Kidney tubule cell (primary cell): ENCODE measurements at places on chromosomes 3 and 15.

- no peak for DNase-seq
Observed at GRCh38 chr15:49423021-49423420, at the start of gene FGF7. Gene FGF7 (plus strand): TSS chr15:49423242. CDS start chr15:49424298, 1,056 bp downstream.

- DNase-seq = no peak
Observed at GRCh38 chr15:53129121-53129904, 339.2 kb upstream of the ONECUT1 start.

- DNase-seq = no peak
Observed at GRCh38 chr15:89459271-89460038, 36.9 kb downstream of the RHCG start.

DNA sequence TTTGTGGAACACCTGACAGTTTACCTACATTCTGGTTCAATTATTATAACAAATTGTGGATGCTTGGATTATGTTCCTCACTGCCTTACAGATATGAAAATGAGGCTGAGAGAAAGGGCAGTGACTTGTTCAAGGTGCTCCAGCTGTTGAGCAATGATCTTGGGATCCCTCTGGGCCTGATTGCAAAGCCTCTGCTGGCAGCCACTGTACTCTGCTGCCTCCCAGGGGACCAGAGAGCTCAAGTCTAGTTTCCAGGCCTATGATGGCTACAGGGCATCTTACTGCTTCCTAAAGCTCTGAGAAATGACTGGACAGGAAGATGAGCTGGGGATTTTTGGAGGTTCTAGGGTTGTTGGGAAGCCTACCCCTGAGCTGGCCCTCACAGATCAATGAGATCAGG is 2.3 kb upstream of the SHC4 start:
- DNase-seq = peak; percentile 76

DNA sequence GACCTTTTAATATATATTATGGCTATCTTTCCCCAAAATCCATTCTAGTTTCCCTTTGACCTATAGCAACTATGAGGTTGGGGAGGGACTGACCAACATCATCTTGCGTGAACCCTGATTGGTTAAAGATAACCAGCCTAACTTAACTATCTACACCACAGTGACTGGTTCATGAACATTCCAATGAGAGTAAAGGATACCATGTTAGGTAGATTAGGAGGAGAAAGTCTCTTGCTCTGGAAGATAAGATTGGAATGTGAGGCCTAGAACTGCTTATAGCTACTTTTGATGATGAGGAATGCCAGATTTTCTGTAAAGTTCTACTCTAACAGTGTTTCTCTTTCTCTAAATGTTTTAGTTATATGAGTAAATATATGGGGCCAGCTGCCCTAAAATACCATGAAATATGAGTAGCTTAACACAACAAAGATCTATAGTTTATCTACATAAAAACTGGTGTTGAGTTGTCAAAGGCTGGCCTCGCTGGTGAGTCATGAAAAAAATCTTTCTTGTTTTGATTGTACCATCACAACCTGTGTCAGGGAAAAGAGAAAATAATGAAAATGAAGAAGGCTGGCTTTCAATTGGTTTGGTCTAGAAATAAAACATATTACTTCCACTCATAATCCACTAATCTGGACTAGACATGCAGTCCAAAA is 481.4 kb downstream of the NSUN3 start:
- DNase-seq = no peak

DNA sequence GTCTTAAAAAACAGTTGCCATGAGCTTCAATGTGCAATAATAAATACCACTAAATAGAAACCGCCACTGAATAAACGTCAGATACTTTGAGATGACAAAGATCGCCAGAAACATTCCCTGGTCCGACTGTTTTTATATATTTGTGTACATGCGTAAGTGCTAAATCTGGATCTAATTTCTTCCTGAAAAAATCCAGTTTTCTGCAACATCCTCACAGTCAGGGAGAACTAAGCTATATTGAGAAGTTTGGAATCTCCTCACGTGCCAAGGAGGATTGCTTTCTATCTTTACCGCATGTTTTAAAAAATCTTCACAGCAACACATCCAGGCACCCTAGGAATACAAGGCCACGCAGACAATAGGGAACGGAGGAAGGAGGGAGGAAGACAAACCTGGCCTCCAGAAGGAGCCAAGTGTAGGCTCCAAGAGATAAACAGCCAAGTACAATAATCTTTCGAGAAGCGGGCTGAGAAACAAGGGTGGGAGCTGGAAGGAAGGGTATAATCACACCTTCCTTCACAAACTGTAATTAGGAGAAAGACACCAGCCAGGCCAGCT is 5.7 kb downstream of the VGLL4 start:
- DNase-seq = no peak

DNA sequence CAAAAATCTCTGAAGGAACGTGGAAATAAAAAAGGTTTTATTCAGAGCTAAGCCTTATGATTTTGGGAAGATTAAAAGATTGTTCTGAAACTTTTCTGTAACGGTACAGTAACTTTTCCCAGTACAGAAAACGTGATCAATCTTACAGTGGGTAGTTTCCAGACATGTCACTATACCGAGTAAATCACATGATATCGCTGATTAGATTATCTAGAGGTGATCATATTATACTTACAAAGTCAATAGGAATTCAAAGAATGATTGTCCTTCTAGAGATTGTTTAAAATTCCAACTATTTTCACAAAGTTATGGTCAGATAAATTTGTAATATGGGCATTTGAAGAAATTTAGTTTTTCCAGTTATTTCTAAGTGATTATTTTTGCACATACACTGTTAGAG is 736.0 kb upstream of the GRM7 start:
- no peak for DNase-seq

DNA sequence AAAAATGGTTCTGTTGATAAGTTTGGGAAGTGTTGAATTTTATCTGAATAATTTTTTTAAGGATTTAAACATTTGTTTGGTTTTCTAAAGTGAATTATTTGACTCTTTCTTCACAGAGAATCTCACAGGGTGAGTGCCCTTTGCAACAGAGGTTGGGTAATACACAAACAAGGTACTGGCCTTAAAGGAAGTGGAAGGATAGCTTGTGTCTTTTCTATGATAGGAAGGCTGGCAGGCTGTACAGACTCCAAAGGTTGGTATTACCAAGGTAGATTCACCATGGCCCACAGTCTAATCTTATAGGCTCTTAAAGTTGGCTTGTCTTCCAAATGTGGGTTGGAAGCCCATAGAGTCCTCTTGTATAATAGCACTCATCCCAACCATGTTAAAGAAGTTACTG is 311.5 kb downstream of the SV2B start:
- no peak for DNase-seq

- DNase-seq = peak; percentile 12
Observed at GRCh38 chr3:97232393-97233034, 418.1 kb downstream of the EPHA6 start.

- DNase-seq = no peak
Observed at GRCh38 chr3:194046995-194047645, 88.8 kb upstream of the HES1 start.

GRCh38 chr3:58754074-58754473 is 87.5 kb upstream of the FAM3D start:
- peak; percentile 38 for DNase-seq

GRCh38 chr3:112582244-112582874 is 20.5 kb downstream of the SLC35A5 start:
- peak; percentile 63 for DNase-seq

DNA sequence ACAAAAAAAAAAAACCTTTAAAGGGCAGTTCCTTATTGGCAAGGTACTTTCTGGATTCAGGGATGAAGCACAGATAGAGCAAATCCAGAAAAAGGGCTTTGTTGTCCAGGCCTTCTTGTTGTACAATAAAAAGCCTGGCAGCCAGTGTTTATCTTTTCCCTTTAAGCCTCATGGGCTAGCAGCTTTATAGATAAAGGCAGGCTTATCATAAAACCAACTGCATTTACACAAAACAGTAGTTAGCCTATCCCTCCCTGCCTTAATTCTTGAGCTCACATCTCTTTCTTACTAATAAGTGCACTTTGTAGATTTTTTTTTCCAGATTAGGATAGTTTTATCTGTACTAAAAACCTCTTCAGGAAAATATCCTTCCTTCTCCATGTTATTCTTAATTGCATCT is 662.8 kb upstream of the CCDC54 start:
- DNase-seq = no peak

DNA sequence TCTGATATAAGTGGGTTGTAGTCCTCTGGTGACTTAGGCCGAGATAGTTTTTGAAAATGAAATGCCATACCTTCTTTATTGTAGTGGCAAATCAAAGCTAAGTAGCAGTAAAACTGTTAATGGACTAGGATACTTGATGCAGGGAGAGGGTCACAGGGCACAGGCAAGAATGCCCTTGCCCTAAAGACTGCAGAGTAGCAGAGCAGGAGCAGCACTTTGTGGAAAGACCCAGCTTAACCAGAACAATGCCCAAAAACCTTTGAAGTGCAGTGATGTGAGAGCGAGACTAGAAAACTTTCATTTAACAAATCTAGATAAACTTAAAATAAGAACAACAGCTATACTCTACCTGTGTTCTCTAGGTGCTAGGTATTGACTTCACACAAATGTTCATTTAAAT is 121.9 kb downstream of the MBNL1 start:
- DNase-seq = no peak

GRCh38 chr15:43881245-43881644 is 54.4 kb downstream of the WDR76 start:
- DNase-seq = no peak

- no peak for DNase-seq
Observed at GRCh38 chr3:16013568-16013967, 160.9 kb upstream of the GALNT15 start.

GRCh38 chr3:112755845-112756613 is 90.6 kb downstream of the CD200R1L start:
- no peak for DNase-seq

DNA sequence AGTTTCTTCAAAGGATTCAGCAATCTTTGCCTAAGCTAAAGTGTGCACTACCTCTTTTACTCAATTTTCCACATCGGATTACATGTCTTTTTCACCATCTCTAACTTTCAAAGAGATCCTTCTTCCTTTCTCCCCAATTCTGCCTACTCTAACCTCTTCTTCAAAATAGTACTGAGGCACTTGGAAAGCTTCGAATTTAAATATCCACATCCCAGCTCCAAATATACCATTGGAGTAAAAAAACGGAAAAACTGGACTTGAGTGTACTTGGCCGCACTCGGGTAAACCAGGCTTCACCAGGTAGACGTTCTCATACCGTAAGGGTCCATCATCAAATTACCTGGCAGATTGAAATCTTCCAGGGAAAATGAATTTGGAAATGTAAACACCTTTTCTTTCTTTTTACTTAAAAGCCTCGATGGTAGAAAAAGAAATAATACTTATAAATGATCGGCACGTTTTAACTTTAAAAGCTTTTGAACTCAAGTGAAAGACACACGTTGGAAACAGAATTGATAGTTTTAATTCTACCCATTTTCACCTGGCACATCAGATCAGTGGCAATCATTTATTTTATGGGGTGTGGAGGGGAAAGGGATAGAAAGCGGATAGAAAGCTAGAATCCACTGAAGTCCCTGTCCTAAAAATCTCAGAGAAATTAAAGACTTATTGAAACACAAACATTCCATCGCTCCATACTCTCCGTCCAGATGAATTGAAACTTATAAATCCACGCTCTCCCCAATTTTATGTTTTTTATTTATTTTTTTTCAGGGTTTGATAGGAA is 8.2 kb upstream of the MEIS2 start:
- no peak for DNase-seq

DNA sequence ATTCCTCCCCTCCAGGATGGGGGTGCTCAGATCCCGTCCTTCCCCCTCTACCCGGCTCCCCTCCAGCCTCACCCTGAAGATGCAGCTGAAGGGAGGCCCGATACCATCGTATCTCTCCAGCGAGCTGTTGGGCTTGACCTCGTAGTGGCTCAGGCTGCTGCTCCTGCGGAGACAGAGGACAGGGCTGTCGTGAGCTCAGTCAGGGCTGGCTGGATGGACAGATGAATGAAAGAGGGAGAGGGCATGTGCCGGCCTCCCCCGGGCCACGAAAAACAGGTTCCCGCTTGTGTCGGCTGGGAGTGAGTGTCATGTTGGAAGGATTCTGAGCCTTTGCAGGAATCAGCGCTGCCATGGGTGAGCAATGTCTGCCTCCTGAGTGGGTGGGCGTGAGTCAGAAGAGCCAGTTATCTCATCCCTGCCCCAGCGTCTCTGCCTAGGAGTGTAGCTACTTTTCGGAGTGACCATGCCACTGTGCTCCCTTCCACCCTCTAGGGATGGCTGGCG is 35.2 kb downstream of the FEM1B start:
- DNase-seq = no peak

GRCh38 chr3:142180761-142181362 is 31.5 kb upstream of the TFDP2 start:
- peak; percentile 21 for DNase-seq
